Stimulated activated CD4-positive, alpha-beta T cell treated with anti-CD3 and anti-CD28 coated beads, TNF-alpha, amount 100 ng/mL, for 1 hour (primary cell): ENCODE measurements at places on chromosomes 7 and 10.

GRCh38 chr7:149248777-149249176 lies 9.3 kb downstream of the ZNF212 start:
- no peak for DNase-seq

DNA sequence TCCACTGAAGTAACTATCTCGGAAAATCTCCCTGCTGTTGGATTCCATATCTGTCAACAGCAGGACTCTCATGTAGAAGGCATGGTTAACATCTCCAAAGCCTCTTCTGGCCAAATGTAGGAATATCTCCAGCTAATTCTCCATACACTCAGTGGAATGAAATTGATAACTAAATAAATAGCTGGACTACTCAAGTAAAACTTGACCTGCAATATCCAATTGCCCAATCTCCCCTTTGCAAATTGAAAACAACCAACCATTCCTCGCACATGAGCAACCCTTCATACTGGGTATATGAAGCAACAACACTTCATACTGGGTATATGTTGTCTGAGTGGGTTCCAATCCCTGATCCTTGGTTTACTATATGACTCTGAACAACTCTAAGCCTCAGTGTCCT lies 105.4 kb upstream of the KMT2E start:
- no peak for DNase-seq

DNA sequence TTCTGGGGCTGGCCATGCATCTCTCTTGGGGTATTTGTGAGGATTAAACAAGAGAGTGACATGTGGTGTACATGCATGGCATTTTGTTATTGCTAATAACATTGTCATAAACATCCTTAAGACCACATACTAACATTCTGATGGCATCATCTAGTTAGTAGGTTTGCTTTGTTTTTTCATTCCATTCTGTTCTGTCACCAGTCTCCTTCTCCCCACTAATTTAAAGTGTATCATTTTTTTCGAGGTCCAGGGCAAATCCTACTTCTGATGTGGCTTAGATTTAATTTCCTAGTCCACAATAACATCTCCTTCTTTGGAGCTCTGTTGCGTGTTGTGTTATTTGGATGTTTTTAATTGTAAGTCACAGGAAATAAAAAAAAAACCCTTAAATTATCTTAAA lies 248.1 kb downstream of the LRMDA start:
- no peak for DNase-seq

GRCh38 chr10:75883081-75884072 lies 452.0 kb downstream of the LRMDA start:
- DNase-seq: no peak

DNA sequence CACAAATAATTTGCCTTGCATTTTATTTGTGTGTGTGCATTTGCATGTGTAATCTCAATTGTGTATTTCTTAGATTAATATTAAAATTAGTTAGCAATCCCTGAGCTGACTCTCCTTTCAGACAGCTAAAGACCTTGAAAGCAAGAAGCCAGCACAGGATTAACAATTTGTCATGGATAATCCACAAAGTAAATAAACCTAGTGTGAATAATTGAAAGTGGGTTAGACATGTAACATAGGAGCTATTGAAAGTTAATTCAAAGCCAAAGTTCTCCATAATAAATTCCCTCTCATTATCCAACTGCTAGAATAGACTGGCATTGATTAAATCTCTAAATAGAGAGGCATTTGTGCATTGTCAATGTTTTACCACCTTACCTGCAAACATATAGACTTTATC lies 326.1 kb downstream of the PLXDC2 start:
- no peak for DNase-seq

- no peak for DNase-seq
These were observed 149.3 kb downstream of the NXPH1 start for GRCh38 chr7:8582728-8583127.

DNA sequence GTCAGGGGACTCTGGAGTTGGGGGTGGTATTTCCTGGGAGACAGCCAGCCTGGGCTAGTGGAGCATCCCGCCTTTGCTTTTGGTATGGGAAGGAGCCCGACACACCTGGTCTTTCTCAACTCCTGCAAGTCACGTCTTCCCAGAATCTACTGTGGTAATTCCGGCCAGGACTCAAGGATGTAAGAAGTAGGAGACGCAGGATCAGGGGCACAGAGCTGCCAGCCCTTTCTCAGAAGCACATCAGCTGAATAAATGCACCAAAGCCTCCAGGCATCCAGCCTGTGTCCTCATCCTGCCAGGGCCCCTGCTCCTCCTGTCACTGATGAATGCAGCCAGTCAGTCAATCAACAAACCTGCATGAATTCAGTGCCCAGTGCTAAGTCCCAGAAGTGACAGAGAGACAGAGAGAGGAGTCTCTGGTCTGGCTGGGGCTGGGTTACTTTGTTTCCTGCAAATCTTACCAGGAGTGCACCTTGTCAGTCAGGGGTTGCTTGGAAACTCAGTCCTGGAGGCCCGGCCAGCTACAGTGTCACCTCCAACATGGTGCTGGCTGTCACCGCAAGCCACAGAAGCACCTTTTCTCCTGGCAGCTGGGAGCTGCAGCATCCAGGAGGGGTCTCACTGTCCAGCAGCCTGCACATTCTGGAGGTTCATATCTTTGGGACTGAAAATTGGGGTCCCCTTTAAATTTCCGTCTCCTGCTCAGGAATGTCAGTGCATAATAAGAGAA lies 101.8 kb downstream of the PTPRE start:
- DNase-seq: no peak

- no peak for DNase-seq
These were observed 125.5 kb downstream of the GRM3 start for GRCh38 chr7:86768967-86769760.

GRCh38 chr10:17506856-17507471 lies 52.6 kb upstream of the ST8SIA6 start:
- DNase-seq: no peak

DNA sequence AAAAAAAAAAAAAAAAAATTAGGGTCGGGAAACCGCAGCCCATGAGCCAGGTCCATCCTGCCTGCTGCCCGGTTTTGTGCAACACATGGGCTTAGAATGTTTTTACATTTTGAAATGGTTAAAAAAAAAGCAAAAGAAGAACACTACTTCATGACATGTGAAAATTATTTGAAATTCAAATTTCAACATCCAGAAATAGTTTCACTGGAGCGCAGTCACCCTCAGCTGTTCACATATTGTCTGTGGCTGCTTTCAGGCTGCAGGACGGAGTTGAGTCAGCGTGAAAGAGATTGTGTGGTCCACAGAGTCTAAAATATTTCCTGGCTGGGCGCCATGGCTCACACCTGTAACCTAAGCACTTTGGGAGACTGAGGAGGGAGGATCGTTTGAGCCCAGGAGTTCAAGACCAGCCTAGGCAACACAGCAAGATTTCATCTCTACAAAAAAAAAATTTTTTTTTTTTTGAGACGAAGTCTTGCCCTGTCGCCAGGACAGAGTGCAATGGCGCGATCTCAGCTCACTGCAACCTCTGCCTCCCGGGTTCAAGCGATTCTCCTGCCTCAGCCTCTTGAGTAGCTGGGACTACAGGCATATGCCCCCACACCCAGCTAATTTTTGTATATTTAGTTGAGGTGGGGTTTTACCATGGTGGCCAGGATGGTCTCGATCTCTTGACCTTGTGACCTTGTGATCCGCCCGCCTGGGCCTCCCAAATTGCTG lies 63.9 kb upstream of the ECHDC3 start:
- no peak for DNase-seq

GRCh38 chr7:48052748-48053147 lies 17.4 kb downstream of the C7orf57 start:
- no peak for DNase-seq

DNA sequence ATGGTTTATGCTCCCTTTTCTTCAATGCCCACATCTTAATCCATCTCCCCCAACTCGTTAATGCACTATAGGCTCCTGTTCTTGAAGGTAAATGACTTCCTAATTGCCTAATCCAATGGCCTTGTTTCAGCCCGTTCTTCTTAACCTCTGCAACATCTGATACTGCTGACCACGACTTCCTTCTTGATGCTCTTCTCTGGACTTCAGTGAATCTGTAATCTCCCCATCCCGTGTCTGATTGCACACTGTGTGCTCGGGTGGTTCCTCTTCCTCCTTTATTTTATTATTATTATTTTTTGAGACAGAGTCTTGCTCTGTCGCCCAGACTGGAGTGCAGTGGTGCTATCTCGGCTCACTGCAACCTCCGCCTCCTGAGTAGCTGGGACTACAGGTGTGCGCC lies 58.9 kb downstream of the HIPK2 start:
- DNase-seq: no peak

DNA sequence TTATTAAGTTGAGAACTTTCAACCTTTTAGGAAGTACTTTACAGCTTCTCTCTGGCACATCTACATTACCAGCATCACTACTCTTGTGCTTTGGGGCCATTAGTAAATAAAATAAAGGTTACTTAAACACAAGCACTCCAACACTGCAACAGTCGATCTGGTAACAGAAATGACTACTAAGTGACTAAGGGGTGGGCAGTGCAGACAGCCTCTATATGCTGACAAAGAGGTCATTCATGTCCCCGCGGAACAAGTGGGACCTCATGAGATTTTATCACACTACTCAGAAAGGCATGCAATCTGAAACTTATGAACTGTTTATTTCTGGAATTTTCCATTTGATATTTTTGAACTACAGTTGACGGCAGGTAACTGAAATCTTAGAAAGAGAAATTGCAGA lies 111.3 kb upstream of the DNAJB12 start:
- no peak for DNase-seq

GRCh38 chr7:50068850-50069551 lies 24.0 kb downstream of the ZPBP start:
- no peak for DNase-seq

DNA sequence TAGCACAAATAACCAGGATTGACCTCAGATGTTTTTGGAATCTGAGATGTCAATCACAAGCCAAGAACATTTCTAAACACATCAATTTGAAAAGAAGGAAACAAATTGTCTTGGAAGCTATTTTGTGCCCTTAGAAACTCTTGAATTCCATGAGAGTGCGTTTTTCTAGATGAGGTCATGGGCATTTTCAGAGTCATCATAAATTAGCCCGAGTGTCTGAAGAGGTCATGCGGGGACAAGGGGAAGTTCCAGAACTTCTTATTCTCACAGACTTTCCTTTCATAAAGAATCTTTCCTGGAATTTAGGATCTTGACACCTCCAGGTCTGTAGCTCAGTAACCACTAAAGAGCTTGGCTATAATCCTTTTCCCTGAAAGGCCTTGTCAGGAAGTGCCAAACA lies 28.2 kb downstream of the IL2RA start:
- no peak for DNase-seq

- DNase-seq: no peak
These were observed 8.0 kb downstream of the SUFU start for GRCh38 chr10:102511583-102512274.

DNA sequence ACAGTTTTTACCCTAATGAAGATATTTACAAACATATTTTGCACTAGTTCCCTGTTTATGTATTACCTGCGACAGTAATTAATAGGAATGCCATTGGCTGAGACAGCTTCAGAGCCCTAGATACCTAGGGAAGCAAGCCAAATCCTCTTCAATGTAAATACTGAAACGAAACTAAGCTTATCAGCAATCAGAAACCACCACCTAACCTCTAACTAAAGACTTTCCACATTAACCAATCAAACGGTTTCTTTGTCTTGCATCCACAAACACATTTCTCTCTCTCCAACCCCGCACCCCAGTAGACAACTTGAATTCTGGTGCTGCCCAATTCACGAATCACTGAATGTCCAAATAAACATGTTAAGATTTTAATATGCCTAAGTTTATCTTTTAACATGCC lies 474.4 kb upstream of the C7orf33 start:
- no peak for DNase-seq

- DNase-seq: no peak
These were observed 267.8 kb downstream of the RPS24 start for GRCh38 chr10:78301481-78301880.

GRCh38 chr10:122102869-122103525 lies 114.0 kb downstream of the TACC2 start:
- DNase-seq: no peak

GRCh38 chr7:67809586-67809985 lies 813.0 kb downstream of the TYW1 start:
- DNase-seq: no peak

- no peak for DNase-seq
These were observed 53.9 kb downstream of the SHH start for GRCh38 chr7:155758348-155758747.

DNA sequence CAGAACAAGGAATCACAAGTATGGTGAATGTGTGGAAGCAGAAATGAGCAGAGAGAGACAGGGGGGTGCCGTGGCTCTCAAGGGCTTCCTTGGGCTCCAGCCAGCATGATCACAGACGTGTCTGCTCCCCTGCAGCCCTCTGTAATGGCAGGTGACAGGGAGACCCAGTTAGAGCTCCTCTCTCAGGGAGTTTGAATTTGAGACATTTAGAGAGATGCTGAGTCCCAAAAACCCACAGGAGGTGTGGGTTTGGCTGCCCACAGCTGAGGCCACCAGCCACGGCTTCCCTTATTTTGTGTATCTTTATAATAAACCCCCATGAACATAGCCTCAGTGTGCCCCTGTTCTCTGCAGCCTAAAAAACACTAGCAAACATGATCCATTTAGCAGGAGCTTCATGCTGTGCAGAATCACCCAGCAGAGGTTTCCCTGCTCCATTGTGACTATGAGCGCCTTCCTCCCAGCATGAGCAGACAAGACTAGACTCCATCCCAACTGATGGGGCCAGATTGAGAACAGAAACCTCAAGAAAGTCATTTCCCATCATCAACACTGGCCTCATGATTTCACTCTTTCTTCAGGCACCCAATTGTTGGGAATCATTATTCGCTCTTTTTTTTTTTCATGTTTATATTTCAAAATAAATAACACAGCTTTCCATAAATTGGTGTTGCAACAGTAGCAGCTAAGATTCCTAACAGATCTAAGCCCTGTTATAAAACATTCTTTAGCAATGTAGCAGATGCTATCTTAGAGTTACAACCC lies 13.4 kb downstream of the NOD1 start:
- no peak for DNase-seq

- DNase-seq: no peak
These were observed 95.3 kb upstream of the CYP26C1 start for GRCh38 chr10:92965314-92965713.

DNA sequence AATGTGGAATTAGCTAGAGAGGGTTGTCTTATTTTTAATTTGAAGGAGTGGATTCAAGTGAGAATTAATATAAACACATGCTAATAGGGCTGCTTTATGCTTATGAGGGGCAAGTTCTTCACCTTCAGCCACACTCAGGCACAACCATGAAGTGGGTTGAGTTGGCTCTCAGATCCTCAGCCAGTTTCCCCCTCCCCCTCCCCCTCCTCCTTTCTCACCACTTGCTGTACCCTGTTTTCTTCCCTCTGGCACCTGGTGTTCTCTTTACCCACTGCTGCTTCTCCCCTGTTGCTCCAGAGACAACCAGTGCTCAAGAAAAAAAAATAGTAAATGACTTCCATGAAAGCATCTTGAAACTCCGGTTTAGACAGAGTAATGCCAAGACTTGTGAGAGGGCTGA lies 1083.3 kb downstream of the CNTNAP2 start:
- no peak for DNase-seq

DNA sequence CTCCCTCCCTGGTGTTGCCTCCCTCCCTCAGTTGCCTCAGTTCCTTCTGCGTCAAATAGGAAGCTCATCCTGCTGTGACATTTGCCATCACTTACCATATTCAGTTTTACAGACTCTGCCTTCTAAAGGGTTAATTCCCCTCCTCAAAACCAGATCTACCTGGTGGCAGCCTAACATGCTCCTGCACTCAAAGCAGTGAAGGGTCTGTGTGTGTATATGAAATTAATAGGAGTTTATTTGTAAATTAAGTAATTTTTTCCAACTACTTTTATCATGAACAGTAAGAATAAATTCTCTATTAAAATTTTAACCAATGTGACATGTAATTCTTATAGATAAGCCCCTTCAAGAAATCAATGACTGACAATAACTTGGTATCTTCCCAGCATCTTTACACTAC lies 158.6 kb upstream of the INSYN2A start:
- DNase-seq: no peak
